ENCODE measurements at places on chromosomes 12 and 14.

DNA sequence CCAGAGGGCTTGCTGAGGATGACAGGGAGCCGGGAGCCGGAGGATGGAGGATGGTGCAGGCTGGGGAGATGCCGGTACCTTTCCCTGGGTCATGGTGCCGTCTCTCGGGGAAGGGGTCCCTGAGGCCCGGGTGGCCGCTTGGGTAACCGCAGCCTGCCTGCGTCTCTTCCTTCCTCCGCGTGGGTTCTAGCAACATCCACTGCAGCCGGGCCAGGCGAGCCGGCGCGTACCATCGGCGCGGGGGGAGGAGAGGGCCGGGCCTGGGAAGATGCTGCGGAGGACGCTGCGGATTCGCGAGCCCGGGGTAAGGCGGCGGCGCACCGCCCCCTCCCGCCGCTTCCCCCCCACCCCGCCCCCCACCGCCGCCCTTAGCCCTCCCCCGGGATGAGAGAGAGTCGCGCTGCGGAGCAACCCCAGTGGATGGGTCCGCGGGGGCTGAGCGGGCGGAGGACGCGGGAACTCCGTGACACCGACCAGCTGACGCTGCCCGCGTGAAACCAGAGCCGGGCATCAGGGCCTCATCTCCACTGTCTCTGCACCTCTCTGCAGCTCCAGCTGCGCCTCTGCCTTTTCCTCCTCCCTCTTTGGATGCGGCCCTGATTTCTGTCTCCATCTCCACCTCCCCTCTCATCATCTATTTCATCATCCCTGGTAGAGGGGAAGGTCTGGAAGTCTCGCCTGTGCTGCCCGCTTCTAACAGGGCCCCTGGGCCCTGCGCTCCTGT is at the start of gene FAIM2:
Gene FAIM2, minus strand, starts transcription at position 201 of the 724 bp plus-strand sequence. Its CDS starts 108 bp downstream, at position 93.
- DNase-seq: peak; percentile 59

GRCh38 chr14:103418481-103418818 is 33.2 kb downstream of the MARK3 start:
- peak; percentile 98 for DNase-seq

DNA sequence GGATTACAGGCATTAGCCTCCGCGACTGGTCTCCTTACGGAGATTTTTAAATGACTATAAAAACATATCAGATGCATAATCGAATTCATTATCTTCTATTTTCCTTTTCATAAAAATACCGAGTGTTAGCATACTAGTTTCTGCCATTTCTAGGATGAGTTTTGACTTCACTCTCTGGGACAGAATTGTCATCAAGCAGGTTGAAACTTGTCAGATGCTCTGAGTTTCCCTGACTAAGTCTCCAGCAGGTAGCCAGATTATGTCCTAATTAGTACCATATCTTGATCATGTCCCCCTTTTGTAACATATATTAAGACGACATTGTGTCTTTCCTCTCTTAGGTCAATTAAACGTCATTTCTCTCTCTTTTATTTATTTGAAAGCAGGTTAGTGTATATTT is 103.5 kb upstream of the RASSF8 start:
- no peak for DNase-seq

DNA sequence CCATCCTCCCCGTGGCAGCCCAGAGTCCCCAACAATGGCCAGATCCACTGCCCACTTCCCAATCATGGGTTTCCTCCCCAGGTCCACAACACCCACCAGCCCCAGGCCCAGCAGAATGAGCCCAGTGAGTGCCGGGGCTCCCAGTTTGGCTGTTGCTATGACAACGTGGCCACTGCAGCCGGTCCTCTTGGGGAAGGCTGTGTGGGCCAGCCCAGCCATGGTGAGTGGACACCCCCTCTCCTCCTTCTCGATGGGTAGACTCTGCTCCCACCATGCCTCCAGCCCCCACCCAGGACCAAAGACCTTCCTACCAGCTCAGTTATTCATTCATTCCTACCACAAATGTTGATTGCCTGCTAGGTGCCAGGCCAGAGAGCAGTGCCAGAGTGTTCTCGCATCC is 23.8 kb downstream of the PAPLN start:
- no peak for DNase-seq

- DNase-seq: peak; percentile 35
These were observed 52.1 kb downstream of the STON2 start for GRCh38 chr14:81348061-81348460.

DNA sequence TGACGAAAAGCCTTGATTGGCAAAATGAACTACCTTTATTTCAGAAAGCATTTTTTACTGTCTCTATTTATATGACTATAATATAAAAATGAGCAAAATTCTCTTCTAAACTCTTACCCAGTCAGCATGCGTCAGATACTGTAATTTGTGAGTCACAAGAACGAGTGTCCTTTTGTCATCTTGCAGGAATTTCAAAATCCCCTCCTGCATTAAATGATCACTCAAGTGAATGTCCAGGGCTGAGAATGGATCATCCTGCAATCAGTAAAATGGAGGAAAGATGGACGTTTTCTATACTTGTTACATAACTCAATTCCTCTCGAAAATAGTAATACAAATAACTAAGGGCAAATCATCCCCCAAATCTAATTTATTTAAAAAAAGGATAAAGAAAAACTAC is 77.7 kb upstream of the KCNJ8 start:
- DNase-seq: no peak

- DNase-seq: no peak
These were observed 448 bp downstream of the TSPAN9 start for GRCh38 chr12:3077572-3078081.

GRCh38 chr12:3789838-3790237 is 36.9 kb upstream of the CRACR2A start:
- DNase-seq: no peak

- DNase-seq: no peak
These were observed 105.6 kb downstream of the SLC25A47 start for GRCh38 chr14:100428727-100429126.

- peak; percentile 20 for DNase-seq
These were observed 48.9 kb upstream of the DLK1 start for GRCh38 chr14:100677554-100678468.

DNA sequence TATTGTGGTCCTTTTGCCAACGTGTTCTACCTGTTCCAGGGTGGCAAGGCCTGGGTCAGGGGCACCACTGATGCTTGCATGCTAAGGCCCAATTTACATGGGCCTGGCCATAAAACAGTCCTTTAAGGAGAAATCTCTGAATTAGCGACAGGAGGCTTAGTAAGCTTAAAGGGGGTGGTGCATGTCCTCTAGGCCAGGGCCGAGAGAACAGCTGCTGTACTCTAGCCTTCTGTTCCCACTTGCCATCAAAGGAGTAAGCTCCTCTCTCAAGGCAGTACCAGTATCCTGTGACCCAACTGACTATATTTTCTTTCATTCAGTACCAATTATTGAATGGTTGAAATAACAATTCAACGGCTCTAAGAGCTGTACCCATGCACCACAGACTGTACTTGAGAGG is 67.7 kb upstream of the ZDHHC17 start:
- no peak for DNase-seq

DNA sequence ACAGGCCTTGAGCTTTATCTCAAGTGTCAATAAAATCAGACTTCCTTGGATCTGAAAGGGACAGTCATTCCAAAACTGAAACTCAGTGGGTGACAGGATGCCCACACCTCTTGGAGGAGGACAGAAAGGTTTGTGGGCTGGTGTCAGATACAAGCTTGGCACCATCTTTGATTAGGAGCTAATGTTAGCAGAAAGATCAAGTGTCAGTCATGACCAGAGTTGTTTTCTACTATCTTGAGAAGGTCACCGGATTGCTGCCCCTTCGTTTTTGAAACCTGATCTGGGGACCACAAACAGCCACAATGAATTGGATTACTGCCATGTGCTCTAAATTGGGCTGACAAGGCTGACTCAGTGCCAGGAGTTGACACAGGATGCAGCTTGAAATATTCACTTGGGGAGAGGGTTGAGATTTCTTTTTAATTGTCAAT is 88.3 kb downstream of the OTOGL start:
- no peak for DNase-seq

DNA sequence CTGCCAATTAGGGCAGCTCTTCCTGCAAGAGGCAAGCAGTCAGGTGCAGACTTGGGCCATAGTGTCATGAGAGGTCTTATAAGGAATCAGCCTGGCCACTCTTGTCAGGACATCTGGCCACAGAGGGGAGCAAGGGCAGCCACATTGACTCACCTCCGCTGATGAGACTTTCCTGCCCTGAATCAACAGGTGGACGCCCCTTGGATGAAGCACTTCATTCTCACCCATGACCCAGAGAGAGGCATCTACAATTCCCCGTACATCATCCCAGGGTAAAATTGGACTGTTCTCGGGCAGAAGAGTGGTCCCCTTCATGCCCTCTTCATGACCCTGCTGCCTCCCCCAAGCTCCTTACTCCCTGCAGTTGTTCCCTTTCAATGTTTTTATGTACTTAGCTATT is 16.9 kb downstream of the DAO start:
- DNase-seq: no peak

DNA sequence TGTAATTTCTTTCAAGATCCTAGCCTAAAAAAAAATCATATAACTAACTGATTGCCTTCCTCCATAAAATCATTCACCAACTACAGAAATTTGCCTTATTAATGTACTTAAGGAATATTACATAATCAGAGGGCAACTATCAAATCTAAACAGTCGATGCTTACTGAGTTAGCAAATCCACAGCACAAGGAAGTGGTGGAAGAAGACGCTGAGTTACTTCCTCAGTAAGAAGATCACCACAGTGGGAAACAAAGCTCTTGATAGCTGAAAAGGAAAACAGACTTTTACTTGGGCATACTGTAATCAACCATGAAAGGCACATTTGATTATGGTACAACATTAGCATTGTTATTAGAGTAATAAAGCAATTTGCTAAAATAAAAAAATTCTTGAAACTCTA is 48.7 kb downstream of the HEATR5A start:
- DNase-seq: peak; percentile 24

- DNase-seq: no peak
These were observed 196.3 kb downstream of the TRHDE start for GRCh38 chr12:72468505-72468904.

- no peak for DNase-seq
These were observed 105.8 kb downstream of the TGFB3 start for GRCh38 chr14:75875958-75876357.

DNA sequence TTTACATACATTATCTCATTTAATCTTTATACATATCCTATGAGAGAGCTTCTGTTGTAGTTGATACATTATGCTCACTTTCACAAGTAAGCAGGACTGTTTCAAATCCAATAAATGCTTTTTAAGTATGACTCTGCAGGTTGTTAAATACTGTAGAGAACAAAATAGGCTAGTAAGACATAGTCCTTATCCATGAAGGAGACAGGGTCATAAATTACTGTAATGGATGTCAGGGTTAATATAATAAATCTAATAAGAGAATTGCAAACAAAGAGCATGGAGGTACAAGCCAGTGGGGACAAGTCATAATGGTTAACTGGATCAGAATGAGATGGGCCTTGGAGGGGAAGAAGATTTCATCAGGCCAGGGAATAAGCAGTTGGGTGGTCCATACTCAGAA is 303.8 kb upstream of the RGS6 start:
- DNase-seq: no peak

DNA sequence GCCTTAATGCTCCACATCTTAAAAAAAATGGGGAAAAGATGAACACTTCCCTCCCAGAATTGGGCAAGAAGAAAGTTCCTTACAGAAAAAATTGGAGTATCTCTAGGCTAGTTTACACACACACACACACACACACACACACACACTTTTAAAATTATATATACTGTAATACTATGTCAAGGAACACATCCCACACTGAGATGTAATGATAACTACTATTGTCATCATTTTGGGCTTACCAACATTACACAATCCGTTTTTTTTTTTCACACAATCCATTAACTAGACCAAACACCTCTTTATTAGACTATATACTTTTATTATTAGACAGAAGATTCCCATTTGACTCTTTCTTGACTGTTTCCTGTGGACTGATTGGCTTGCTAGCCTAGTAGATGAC is 2.5 kb downstream of the LTBR start:
- peak; percentile 84 for DNase-seq

DNA sequence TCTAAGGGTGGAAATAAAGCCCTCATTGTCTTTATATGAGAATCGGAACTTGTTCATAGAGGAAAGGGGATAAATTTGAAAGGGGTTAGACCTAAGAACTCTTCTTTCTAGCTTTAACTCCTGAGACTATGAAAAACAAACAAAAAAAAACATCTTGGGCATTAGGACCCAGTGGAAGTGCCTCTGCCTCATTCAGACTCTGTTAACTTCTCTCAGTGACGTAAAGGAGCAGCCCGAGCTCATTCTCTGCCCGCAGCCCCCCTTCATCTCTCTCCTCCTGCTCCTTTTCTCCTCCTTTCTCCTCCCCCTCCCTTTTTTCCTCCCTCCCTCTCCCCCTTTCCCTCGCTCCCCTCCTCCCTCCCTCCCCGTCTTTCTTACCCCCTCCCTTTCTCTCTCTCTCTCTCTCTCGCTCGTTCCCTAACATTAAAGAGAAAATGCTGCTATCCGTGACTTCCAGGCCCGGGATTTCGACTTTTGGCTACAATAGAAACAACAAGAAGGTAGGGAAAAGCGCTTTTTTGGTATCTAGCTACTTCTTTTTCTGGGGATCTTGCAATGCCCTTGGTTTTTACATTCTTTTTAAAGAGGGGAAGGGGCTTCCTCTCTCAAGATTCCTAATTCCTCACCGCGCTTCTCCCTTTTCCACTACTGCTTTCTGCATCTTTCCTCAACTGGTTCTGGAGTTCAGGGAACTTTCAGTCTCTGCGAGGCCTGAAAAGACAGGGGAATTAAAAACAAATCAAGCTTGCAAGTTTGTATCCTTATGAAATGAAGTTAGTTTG is at the start of gene RBMS2:
Gene RBMS2, plus strand, starts transcription at position 231 of the 782 bp plus-strand sequence. Its CDS starts 204 bp downstream, at position 435.
- peak; percentile 48 for DNase-seq

- no peak for DNase-seq
These were observed 148.5 kb downstream of the TMTC2 start for GRCh38 chr12:82835217-82835616.

GRCh38 chr14:71317385-71318096 is 410.3 kb downstream of the PCNX1 start:
- DNase-seq: no peak

GRCh38 chr12:57993030-57993429 is 51.7 kb downstream of the ATP23 start:
- no peak for DNase-seq

DNA sequence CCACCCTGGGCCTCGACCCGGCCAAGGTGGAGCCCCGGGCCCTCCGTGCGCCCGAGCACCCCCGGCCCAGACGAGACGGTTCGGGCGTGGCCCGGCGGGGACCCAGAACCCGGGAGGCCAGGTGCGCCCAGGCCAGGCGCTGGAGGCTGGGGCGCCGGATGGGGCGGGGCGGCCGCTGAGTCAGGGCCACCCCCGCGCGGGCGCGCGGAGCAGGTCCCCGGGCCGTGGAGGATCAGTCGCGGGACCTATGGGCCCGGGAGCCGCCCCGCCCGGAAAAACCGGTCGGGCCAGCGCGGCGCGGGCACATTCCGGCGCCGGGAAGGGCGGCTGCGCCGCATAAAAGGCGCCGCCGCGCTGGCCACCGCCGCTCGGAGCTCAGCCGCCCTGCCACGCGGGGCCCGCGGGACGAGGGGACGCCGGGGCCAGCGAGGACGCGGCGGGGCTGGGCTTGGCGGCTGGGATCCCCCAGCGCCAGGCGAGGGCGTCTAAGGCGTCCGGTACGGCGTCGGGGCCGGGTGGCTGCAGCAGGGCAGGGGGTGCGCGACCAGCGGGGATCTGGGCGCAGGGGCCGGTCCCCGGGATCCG is 21.5 kb upstream of the KIF26A start:
- DNase-seq: no peak
